ENCODE measurements at places on chromosomes 5 and 9.

- DNase-seq = no peak
Observed at GRCh38 chr9:89412541-89412940, 85.4 kb downstream of the SEMA4D start.

- no peak for DNase-seq
Observed at GRCh38 chr9:13369431-13369830, 89.9 kb upstream of the MPDZ start.

GRCh38 chr9:77663754-77664153, 15.6 kb upstream of the GNA14 start:
- no peak for DNase-seq

DNA sequence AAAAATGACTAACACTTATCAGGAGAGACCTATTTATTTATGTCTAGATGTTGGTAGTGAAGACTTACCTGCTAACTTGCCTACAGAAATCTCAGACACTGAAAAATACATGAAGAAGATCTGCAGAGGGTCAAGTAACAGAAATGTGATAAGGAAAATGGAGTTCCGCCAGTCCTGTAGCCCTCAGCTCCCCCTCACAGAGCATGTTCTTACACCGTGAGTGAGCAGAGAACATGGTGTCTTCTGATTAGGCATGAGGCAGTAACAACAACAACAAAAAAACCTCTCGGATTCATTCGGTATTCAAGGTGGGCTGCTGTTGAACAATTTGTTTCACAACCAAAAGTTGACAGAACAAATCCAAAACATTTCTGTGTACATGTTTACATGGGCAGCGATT, 162.0 kb upstream of the SNX2 start:
- DNase-seq = no peak

- no peak for DNase-seq
Observed at GRCh38 chr9:88721025-88721424, 186.0 kb downstream of the NXNL2 start.
